ENCODE measurements at places on chromosomes 1 and 21.
A peak's percentile ranks its signal among the peaks of the same experiment; 100 is the strongest.

DNA sequence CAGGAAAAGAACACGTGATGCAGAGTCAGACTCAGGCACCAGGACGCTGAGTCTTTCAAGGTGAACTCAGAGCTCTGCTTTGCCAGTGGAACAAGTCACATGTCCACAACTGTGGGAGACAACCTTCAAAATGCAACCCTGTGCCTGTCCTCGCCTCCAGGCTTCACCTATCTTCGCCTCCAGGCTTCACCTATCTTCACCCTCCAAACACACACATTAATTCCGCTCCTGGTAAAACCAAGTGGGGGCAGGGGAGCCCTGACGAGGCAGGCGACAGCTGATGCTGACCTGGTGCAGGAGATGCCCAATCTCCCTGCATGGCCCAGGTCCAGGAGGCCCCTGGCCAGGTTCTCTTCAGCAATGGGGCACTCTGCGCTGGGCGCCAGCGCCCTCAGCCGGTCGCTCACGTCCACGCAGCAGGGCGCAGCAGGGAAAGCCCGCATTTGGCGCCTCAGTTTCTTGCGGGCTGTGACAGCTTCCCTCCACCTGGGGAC, 28.0 kb upstream of the LSS start:
- DNase-seq, result peak; percentile 71

DNA sequence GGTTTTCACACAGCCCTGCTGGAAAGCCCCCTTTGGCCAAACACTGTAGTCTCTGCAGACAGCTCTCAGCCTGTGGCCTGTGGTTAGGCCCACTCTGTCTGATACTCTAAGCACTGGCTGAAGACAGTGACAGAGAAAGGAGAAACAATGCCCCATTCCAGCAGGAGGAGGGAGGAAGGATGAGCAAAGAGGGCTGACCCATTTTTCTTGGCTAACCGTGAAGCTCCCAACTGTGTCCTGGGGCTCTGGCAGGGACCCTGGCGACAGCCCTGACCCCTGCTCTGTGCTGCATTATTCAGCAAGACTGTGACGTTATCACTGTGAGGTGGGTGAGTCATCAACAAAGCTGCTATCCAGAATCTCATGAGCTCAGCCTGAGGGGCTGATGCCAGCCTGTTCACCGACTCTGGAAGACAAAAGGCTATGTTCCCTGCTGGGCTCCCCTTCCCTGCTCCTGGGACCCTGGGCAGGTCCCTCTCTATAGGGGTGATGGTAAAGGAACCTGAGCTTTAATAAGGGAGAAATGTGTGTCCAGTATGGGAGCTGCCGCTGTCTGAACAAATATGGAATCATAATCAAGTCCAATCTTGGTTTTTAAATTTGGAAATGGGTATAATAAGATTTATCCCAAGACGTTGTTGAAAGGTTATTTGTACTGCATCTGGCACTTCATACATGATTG, 107.0 kb downstream of the RHOU start:
- DNase-seq, result peak; percentile 86

GRCh38 chr1:88608139-88608943, 75.7 kb upstream of the PKN2 start:
- no peak for DNase-seq

GRCh38 chr1:59560807-59561450, 253.8 kb upstream of the HOOK1 start:
- no peak for DNase-seq

DNA sequence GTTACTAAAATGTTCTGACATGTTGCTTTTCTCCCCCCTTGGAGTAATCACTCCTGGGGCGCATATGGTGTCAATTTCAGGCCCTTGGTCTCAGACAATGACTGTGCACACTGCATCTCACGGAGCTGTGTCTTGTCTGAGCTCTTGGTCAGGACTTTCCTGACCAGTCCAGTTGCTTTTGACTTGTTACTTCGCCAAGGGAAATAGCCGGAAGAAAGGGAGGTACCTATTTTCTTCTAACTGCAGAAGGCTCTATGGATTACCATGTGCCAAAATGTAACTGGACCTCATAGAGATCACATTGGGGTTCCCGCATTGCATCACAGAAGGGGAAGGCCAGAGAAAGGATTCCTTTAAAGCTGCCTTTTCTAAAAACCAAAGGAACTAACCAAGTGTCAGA, 68.6 kb downstream of the SPAG17 start:
- DNase-seq, result no peak

DNA sequence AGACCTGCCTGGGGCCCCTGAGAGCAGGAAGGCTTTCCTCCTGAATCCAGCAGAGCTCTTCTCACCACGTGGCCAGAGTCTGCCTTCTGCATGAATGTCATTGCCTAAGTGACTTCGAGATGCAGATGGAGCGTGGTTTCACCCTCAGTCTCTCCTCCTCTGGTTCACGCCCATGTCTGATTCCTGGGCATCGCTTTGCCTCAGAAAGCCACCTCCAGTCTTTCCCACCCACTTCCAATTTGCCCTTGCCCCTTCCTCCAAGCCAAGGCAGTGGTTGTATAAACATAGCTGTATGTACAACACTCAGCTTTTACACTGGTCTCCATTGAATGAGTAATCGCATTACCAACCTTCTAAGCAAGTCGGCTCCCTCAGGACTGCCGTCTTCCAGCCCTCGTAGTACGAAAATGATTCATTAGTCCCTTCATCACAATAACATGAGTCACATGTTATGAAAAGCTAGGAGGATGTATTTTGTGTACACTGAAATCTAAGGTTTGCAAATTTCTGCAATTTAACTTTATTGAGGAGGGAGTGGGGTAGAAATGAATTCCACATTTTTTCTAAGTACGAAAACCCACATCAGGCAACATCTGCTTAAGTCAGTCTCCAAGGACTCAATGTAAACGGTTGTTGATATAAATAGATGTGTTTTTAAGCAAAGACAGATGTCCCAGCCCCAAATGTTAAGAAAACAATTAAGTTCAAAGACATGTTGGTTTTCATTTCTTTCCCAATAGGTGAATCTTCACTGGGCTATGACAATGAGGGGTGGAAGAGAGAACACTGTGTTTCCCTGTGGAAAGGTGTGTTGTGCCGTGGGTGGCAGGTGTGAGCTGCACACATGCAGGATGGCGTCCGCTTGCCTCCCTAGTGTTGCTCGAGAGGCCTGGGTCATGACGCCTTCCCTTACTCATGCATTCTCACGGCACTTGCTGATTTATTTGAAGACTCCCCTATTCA, 32.3 kb upstream of the ETS2 start:
- DNase-seq, result no peak

- DNase-seq, result no peak
These were observed 396.3 kb upstream of the NEGR1 start for GRCh38 chr1:72678683-72679082.

DNA sequence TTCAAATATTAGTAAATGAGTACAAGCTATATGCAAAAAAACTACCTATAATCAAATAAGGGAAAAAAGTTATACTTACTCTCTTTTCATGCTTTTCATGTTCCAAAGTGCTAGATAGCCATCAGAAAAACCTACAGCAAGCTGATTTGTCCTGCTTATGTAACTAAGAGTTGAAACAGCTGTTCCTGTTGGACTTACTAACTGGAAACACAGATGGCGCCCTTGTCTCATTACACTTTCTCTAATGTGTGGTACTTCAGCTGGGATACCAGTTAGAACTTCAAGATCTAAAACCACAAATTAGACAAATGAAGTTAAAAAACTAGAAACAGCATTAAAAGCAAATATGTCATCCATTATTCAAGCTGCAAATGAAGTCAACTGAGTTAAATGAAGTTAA, 24.3 kb downstream of the AHCTF1 start:
- DNase-seq, result no peak

GRCh38 chr1:179217943-179218507, 11.5 kb downstream of the ABL2 start:
- DNase-seq, result no peak

GRCh38 chr1:155120253-155120652, 7.4 kb upstream of the EFNA1 start:
- no peak for DNase-seq

DNA sequence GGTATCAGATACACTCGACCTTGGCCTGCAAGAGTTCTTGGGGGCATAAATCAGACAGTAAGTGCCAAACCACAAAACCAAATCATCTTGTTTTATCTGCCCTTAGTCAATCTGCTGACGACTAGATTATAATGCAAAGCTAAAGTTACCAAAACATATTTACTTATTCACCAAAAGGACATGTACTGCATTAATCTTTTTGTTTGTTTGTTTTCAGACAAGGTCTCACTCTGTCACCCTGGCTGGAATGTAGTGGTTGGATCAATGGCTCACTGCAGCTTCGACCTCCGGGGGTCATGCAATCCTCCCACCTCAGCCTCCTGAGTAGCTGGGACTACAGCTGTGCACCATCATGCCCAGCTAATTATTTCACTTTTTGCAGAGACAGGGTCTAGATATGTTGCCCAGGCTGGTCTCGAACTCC, 114.7 kb downstream of the APP start:
- no peak for DNase-seq

DNA sequence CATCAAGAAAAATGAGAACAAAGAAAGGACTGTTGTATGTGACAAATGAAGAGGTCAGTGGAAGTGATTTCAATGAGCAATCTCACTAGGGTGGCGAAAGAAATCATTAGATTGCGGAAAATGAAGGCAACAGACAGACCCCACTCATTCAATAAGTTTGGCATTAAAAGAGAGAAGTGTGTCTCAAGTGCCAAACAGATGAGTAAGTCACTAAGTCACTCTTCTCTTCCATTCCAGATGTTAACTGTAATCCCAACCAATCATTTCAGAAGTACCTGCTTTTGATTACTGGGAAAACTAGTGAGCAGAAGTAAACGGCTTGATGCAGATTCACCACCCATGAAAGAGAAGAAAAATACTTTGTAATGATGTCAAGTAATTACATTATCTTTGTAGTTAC, 144.3 kb upstream of the PRMT6 start:
- no peak for DNase-seq

Measured in mesenteric fat pad (tissue), 1 donor.